Pancreas (tissue), 10 donors: ENCODE measurements at places on chromosomes 12 and 14.

DNA sequence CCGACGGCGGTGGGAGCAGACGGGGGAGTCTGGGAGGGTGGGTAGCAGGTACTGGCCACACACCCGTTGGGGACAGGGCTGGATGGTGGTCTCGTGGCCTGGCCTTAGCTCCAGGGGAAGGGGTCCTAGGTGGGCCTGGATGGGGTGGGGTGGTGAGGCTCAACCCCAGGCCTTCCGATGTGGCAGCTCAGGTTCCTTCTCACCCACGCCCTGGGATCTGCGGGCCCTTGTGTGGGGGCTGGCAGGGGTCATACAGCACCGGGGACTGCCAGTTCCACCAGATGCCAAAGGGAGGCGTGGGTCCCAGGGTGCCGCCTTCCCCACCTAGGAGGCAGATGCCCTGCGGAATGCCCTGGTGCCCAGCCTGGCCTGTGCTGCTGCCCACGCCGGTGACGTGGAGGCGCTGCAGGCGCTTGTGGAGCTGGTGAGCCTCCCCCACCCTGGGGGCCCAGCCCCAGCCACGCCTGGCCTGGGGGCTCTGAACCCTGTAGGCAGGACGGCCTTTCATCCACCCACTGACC, 21.0 kb downstream of the ASPG start:
- DNase-seq: peak; percentile 21

- no peak for DNase-seq
Measured at GRCh38 chr14:48582938-48583337, 907.5 kb upstream of the MDGA2 start.

DNA sequence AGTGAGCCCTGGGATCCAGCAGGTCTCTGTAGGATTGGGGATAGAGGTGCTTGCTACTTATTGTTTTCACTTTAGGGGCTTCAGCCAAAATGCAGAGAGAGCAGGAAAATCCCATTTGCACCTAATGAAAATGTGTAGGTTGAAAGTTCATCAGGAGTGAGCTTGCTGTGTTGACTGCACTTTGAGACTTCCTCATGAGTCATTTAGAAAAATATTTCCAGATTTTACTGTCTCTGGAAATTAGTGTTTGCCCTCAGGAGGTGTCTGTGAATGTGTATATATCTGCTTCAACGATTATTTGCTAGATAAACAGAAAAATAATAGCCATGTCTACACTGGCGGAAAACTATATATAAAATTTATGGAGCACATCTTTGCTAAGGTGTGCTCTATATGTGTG, 159.3 kb downstream of the CAND1 start:
- no peak for DNase-seq

GRCh38 chr12:131986910-131987309, 37.2 kb downstream of the EP400 start:
- no peak for DNase-seq

GRCh38 chr12:110750784-110751461, 8.2 kb upstream of the PPP1CC start:
- DNase-seq: no peak

GRCh38 chr12:59847127-59847526, 251.3 kb downstream of the SLC16A7 start:
- no peak for DNase-seq

DNA sequence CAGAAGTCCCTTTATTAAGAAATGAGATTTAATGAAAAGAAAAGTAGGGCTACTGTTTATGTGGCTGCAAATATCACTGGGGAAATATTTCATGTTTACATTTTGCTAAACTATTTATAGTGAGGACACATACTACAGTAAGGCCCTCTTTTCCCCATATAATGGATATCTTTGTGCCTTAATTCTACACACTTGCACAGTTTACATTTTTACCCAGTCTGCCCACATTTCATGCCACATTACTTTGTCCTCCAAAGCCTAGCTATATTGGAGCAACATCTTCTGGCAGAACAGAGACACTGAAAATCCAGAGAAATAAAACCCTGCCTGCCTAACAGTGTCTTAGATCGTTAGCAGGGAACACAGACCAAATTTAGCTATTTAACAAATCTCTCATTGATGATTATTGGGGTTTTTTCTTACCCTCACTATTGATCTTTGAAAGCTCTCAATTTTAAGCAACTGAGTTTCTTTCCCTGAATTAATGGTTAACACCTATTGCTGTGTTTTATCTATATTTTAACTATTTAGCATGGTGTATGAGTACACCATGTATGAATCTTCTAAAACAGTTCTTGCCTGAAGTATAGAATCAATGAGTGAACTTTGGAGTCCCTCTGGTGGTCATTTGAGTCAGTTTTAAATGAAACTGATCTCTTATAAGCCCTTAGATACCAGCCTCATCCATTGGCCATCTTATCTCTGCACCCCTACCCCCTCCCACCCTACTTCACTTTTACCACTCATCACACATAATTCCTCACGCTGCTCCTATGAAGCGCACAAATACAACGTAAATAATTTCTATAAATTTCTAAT, 170.2 kb downstream of the BCAT1 start:
- no peak for DNase-seq

- DNase-seq: no peak
Measured at GRCh38 chr12:51977320-51977753, 25.8 kb downstream of the ACVR1B start.

DNA sequence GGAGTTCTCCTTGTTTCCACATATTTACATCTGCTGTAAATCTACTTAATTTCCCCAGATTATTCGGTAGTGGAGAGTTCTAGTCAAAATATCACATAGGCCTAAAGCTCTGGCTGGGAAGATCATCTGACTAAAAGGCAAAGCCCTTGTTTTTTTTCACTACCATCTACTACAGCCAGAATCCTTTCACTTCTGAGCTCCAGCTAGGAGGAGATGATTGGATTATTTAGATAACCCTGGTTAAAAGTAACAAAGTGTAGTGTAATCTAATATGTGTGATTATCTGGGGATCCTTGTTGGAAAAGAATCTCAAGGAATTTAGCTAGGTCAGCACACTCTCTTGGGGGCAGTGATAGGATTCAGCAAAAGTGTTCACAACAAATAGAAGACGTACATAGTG, 125.4 kb downstream of the DYRK2 start:
- DNase-seq: no peak

DNA sequence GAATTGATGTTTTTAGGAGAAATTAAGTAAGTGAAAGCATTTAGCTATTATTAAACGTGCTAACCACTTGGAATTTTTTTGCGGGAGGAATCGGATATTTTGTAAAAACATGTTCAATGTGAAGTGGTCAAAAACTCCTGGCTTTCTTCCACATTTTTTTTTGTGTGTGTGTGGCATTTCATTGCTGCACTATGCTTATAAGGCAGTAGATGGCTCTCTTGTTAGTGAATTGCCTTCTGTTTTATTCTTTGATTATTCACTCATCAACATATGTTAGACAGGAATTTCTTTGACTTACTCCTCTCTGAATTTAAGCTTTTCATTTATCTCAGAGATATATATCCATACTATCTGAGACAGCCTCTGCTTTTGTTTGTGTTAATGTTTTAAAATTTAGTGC, 71.3 kb downstream of the DERA start:
- no peak for DNase-seq

DNA sequence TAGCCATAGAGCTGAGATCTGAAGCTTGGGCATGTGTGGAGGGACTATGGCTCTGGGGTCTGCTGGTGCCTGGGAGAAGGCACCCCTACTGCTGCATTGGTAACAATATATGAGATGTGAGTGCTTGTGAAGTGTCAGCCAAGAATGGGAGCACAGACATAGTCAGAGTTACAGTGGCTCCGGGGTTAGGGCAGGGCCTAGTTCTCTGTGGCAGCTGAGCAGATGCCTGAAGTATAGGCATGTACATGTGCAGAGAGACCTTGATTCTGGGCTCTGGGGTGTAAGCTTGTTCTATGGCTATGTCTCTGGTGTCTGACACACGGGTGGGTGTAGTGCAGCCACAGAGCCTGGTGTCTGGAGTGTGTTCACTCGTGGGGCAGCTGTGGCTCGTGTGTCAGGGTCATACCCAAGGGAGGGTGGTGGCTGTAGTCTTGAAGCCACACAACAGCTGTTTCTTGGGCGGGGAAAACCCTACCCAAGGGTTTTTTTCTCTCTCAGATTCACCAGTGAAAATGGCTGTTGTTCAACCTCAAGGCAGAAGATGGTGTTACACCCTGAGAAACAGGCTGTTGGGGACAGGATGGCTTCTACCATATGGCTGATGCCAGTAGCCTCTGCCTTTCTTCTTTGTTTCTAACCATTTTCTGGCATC, 11.9 kb upstream of the TCL1A start:
- DNase-seq: no peak

DNA sequence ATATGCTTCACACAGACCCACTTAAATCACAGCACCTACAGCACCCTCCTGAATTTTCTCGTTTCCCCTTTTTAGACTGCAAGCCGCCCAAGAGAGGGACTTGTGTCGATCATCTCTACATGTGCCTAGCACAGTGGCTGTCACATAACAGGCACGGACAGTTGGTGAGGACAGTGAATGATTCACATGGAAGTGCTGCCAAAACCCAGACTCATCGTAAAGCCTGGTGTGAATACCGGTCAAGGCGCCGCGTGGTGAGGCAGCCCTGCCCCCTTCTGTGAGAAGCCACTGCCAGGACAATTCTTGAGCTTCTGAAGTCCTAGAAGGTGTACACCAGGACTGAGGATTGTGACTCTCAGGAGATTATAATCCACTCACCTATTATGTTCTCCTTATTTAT, 44.3 kb downstream of the ATG2B start:
- DNase-seq: no peak

DNA sequence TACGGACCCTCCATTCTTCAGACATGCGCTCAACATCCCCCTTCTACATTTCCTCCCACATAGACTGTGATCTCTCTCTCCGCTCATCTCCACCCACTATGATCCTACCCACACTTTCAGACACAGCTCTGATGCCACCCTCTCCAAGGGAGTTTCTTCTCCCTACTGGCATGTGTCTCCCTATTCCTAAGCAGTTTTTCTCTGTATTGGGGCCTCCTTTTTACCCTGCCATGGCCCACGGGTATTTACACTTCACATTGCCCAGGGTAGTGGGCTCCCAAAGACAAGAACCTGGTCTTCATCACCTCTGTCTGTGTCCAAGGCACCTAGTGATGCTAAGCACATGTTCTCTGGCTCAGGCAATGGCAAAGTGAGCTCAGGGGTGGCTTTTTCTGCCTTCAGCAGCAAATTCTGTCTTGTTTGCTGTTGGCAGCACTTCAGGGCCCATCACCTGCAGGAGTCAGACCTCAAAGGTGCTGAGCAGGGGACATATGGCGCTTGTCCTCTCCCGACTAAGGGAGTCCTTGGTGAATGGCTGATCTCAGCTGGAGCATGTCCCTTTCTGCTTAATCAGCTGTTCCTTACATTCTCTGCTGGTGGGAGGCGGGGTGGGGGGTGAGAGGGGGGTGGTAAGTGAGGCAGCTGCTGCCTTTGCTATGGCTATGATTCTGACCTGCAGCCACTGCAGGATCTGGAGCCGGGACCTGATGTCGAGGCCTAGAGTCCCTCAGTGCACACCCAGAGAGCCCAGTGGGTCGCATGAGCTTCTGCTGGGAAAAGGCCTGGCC, 256.8 kb downstream of the PCNX1 start:
- DNase-seq: no peak

DNA sequence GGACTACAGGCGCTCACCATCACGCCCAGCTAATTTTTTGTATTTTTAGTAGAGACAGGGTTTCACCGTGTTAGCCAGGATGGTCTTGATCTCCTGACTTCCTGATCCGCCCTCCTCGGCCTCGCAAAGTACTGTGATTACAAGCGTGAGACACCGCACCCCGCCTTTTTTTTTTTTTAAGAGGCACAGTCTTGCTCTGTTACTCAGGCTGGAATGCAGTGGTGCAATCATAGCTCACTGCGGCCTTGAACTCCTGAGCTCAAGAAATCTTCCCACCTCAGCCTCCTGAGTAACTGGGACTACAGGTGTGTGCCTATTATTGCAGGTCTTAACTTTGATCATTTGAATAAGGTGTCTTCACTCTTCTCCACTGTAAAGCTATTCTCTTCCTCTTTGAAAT, 5.3 kb upstream of the GLTP start:
- DNase-seq: no peak

GRCh38 chr14:100030452-100031153, 34.6 kb upstream of the EVL start:
- DNase-seq: no peak

DNA sequence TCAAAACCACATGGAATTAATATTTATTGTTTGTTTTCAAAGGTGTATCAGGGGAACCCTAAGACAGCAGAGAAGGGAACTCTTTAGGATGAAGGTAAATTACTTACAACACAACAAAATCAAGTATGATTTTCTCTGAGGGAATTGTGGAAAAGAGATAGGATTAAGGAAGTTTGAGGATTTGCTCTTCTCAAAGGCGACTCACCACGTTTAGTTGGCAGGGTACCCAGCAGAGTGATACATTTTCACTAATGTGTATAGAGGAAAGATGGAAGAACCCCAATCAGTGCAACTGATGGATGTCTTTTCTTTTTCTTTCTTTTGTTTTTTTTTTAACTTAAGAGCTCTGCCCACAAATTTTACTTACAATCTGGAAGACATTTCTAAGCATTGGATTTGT, 499.2 kb downstream of the CCER1 start:
- no peak for DNase-seq

GRCh38 chr12:101743242-101743641, 4.0 kb upstream of the SYCP3 start:
- no peak for DNase-seq

DNA sequence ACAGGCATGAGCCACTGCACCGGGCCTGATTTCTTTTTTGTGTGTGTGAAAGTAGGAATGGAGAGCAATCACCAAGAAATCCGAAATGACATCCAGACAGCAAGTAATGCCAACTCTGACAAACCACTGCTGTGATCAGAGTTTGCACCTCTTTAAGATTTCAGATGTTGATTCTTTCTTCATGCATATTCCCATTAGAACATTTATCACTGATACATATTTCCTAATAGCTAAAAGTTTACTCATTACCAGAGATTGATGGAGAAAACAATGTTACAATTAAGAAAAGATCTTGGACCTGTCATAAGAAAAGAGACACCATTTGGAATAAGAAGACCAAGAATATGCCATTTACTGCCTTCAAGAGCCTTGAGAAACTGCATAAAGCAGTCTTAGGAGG, 217.0 kb upstream of the MGAT4C start:
- no peak for DNase-seq

- no peak for DNase-seq
Measured at GRCh38 chr14:32038876-32039275, 38.2 kb upstream of the ARHGAP5 start.

DNA sequence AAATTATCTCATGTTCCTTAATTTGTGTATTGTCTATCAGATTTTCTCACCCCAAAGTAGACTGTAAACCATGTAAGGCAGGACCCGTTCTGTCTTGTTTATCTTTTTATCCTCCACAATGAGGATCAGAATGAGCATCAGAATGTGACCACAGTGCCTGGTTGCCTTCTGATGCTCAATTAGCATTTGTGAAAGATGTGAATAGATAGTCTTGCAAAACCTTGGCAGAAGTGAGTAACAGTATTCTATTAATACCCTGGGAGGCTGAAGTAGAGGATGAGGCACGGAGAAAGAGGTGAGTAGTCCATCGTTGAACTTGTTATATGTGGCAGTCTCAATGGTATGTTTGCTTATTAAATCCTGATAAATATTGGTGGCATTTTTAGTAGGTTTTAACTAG, 781.4 kb downstream of the NRXN3 start:
- DNase-seq: no peak

GRCh38 chr14:32341947-32342846, 13.1 kb downstream of the AKAP6 start:
- no peak for DNase-seq

- no peak for DNase-seq
Measured at GRCh38 chr14:34113005-34113511, 162.2 kb upstream of the EGLN3 start.

GRCh38 chr12:22103418-22103817, 57.4 kb downstream of the CMAS start:
- no peak for DNase-seq
